ENCODE measurements at places on chromosomes 6 and 20. TPM values are rescaled to one million over a fixed set of nuclear protein-coding genes. Genes with fewer than 3 reads are reported as not detected.

The SYTL3 gene
- 11.0 TPM for total RNA-seq

DNA sequence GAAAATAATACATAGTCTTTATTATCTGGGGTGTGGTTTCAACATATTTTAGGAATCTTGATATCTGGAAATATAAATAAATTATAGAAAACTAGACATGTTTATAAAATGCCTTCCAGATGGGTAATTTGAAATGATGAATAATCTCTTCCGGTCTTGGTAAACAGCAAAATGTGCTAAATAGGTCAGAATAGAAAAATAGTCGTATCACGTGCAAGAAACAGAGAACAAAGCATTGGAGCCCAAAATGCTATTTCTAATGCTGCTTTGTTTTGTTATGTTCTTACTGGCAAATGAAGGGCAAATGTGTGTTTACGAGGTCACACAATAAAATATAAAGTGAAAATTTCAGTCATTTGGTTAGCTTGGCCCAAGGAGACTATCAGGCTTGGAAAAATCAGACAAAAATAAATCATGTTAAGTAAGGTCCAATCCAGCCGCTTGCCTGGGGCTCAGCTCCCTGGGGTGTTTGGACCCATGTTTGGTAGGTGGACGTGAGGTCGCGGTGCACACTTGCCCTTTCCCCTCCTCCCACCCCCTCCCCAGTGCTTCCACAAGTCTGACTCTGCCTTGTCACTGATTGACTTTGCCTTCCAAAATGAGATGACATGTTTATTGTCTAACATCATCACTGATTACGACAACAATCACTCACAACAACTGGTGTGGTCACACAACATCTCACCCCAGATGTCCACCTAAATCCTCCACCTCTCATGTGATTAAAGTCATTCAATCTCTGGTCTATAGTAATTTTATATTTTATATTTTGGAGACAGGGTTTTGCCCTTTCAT is 56.0 kb downstream of the RIN2 start:
- no peak for DNase-seq

The TRERF1 gene
- total RNA-seq, result 2.2 TPM

GRCh38 chr6:31307669-31308049 is 35.8 kb upstream of the HLA-C start:
- no peak for DNase-seq

DNA sequence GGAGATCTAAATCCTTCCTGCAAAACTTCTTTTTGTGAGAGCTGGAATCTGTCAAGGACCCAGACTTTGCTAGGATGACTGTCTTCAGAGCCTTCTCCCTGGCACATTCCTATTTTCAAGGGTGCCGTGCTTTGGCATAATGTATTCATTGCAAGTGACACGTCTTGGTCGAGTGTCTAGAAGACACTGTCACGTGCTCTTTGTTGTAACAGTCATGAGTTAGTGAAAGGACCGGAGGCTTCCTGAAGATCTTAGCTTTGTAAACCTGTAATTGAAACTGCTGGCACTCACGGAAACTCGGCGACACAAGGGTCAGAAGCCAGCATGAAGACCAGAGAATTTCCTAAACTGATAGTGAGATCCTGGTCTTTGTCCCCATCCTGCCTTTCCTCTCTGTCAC is 19.7 kb upstream of the TAGAP start:
- no peak for DNase-seq

DNA sequence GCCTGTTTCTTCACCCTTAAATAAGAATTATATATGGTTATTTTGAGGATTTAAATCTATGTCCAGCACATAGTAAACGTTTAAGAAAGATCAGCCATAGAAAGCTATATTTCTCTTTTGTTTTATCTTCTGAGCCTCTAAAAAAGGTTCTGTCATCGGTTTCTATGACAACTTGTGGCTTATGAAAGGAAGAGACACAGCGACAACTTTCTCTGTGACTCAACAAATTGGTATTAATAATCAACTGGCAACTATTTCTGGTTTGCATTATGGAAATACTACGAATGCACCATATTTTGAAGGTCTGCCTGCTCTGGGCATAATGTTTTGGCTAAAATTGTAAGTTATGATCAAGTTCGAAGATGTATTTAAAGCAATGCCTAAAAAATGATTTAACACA is 751.0 kb downstream of the CD109 start:
- DNase-seq, result no peak

- DNase-seq, result no peak
Measured at GRCh38 chr6:22043284-22043962, 253.4 kb downstream of the PRL start.

The THEMIS gene
- total RNA-seq, result not detected

DNA sequence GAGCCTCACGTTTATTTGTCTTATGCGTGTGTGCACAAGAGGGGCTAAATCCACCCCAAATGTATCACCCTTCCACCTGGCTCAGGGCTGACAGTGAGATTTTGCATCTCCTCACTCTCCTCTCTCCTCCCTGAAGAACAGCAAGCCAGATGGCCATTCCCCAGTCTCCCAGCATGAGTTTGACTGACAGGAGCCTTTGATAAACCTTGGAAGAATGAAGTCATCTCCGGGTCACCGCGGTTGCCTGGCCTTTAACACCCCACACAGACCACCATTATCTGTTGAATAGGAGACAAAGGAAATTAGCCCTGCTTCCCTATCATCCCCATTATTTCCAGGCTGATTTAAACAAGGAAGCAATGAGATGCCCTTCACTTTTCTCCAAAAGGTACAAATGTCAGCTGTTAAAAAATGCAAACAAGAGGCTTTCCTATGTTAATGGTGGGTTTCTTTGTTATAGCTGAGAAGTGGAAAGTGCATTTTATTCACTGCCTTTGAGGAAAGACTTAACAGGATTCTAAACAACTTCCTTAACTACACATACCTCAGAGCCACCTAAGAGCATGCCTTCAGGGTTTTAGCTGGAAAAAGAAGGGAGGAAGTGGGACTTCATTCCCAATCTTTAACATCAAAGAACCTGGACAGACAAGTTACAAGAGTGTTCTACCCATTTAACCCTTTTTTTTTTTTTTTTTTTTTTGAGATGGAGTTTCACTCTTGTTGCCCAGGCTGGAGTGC is 524.8 kb upstream of the ID4 start:
- no peak for DNase-seq

GRCh38 chr6:155221086-155221485 is 42.7 kb upstream of the CLDN20 start:
- DNase-seq, result no peak

DNA sequence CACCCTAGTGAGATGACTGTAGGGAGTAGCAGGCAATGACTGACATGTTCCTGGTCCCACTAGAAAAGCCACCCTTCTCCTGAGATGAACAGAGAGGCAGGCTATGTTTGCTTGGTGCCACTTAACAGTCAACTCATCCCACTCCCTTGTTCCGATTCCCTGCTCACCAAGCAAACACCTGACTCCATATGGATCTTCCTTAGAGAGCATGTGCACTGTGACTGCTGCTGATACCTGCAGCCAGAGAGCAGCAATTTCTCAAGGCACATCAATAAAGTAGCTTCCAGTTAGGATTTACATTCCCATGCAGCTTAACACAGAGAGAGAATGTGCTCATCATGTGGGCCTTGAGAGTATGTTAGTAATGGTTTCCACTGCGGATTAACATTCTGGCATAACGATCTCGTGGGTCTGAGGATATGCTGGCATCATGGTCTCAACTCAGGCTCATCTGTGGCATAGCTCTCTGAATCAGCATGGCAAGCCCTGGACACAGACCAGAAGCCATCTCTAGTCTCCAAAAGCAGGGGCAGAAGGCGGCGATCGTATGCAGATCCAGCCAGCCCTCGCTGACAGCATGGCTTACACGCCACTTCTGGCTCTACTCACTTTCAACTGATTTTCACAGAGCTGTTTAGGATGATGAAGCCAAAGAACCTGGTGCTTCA is 43.9 kb downstream of the ATXN1 start:
- no peak for DNase-seq

GRCh38 chr20:15033269-15033668 is 695.9 kb upstream of the FLRT3 start:
- DNase-seq, result no peak

The PRICKLE4 gene
- total RNA-seq, result not detected

GRCh38 chr20:11084508-11084907 is 410.7 kb upstream of the JAG1 start:
- no peak for DNase-seq

- no peak for DNase-seq
Measured at GRCh38 chr6:139520321-139520768, 145.9 kb upstream of the CITED2 start.

The LPIN3 gene
- 17.8 TPM for total RNA-seq

GRCh38 chr6:114282292-114282691 is 60.5 kb downstream of the HS3ST5 start:
- no peak for DNase-seq

GRCh38 chr6:158705386-158706126 is 55.7 kb downstream of the SYTL3 start:
- DNase-seq, result no peak

The SLC52A3 gene
- 0.46 TPM for total RNA-seq

The COL9A3 gene
- 4.6 TPM for total RNA-seq

- no peak for DNase-seq
Measured at GRCh38 chr20:62208061-62208794, 11.8 kb downstream of the HRH3 start.

DNA sequence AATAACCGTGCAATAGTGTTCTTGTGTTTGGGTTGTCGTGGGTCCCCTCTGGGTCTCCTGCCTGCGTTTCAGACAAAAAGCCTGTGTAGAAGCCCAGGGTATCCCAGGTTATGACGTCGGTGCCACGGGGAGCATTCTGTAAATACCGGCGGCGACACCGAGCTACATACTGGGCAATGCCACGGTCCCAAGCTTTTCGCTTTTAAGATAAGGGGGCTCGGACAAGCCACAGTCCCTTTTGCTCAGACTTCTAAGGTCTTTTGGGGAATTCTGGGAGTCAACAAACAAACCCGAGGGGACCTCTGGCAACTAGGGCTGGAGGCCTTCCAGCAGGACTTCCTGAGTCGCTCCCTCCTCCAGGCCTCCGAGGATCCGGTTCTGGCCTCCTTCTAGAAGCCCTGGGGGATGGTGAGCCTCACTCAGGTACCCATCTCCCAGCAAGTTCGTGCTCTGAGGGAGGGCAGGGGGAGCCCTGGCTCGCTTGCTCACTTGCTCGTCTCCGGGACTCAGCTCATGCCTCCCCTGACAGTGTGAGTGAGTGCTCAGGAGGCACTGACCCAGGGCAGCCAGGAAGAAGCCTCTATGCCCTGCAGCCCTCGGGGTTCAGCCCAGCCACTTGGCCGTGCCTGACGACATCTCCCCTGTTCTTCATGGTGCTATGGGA is 62.4 kb upstream of the MRPS10 start:
- DNase-seq, result no peak

GRCh38 chr6:27279513-27280063 is 32.1 kb downstream of the PRSS16 start:
- no peak for DNase-seq

DNA sequence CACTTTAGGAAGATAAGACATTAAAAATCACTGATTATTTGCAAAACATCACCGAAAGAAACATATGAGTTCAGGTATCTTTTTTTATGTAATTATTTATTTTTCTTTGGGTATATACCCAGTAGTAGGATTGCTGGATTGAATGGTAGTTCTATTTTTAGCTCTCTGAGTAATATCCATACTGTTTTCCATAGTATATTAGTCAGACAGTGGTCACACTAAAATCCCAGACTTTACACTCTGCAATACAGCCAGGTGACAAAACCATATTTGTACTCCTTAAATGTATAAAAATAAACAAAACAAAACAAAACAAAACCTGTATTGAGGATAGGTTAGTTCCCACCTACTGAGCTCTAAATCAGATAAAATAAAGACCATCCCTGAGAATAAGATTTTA is 1024.3 kb upstream of the EYS start:
- no peak for DNase-seq

The DYNLT2 gene
- 2.5 TPM for total RNA-seq

DNA sequence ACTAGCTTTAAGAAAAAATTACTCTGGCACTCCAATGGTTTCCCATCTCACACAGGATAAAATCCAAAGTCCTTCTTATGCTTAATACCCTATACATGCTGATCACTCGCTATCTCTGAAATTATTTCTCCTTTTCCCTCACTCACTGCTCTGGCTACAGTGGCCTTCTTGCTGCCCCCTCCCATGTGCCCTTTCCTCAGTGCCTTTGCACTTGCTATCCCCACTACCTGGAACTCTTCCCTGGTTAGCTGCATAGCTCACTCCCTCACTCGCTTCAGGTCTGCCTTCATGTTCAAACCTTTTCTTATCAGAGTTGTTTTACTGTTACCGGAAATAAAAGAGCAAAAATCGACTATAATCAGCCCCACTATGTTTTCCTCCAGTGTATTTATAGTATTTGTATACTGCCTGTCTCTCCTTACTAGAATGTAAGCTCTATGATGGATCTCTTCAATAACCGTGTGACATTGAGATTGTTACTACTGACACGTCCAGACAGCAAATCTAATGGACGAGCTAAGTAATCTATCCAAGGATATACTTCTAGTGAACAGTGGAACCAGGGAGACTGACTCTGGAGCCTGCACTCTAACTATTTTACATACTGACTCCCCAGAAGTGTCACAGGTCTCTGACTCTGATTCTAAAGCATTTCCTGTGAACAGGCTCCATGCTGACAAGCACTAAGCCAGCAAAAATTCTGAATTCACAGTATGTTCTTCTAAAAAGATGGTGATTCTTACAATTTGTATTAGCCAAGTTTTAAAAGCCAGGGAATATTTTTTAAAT is 25.1 kb downstream of the FKBP5 start:
- DNase-seq, result no peak

GRCh38 chr6:37777272-37777834 is 42.2 kb upstream of the ZFAND3 start:
- no peak for DNase-seq

The FAM184A gene
- total RNA-seq, result 1.2 TPM

- no peak for DNase-seq
Measured at GRCh38 chr20:1382670-1383069, 10.2 kb downstream of the FKBP1A start.

The NINL gene
- 6.5 TPM for total RNA-seq

- DNase-seq, result no peak
Measured at GRCh38 chr20:42472198-42472597, 717.5 kb downstream of the PTPRT start.

DNA sequence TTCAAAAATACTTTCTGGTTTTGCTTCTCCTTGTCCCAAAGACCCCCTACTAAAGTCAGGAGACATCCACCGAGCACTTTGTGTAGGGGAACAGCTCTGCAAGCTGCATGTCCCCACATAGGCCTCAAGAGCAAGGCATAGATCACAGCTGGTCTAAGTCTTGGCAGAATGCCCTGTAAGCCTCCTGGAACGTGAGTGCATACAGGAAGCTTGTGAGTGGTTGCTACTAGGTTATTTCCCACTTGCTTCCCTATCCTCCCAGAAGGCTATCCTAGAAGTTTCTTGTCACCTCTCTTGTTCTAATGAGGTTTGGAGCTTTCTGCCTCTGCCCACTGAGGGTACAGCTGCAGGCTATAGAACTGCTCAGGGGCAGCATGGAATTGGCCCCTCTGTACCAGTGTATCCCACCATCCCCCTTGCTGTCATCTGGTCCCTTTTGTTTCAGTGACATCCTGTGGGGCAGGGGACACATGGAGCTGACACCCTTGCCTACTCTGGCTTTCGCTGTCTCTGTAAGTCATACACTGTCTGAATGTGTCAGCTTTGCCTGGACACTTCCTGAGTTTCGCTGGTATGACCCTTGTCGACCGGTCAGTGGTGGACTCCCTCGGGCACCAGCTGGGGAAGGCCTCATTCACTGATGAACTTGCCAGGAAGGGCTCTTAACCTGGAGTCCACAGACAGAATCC is 35.6 kb upstream of the KCNK16 start:
- DNase-seq, result peak; percentile 29

The PBOV1 gene
- not detected for total RNA-seq

Data from epithelial cell of proximal tubule (primary cell).